ENCODE measurements at places on chromosomes 7 and 10.

- no peak for DNase-seq
Observed at GRCh38 chr10:22704942-22705341, 9.4 kb downstream of the PIP4K2A start.

GRCh38 chr7:7309203-7309602 is 126.9 kb downstream of the C1GALT1 start:
- DNase-seq: no peak

- no peak for DNase-seq
Observed at GRCh38 chr7:17806631-17807030, 133.7 kb downstream of the SNX13 start.

DNA sequence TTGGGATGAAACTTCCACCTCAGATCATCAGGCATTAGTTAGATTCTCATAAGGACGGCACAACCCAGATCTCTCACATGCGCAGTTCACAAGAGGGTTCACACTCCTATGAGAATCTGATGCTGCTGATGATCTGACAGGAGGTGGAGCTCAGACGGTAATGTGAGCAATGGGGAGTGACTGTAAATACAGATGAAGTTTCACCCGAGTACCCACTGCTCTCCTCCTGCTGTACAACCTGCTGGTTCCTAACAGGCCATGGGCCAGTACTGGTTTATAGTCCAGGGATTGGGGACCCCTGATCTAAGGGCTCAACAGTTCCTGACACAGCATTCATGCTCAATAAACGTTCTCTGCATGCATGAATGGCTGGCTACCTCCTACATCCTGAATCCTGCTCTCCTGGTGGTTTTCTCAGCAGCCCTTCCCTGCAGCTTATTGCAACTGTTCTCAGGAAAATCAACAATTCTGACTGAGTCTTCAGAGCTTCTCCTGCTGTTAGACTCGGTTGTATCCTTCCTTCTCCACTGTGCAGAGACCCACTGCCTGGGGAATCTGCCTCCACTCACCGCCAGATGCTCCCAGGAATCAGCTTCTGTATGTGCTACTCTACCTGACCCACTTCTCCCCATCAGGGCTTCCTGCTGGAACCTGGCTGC is 17.4 kb downstream of the PDE6C start:
- DNase-seq: no peak

DNA sequence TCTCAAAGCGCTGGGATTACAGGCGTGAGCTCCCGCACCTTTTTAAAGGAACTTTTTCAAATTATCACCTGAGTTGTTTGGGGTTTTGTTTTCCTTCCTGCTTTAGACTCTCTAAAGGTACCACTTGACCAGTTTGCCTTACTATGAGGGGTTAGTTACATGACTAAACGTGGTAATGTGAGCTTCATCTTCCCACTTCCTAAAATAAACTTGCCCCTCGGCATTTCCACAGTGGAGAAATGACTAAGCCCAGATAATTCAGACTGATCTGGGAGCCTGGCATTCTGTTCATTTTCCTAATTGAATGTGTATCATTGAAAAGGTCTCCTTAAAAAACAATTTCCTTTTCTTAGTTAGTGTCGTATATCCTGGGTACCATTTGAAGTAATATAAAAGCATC is 163.4 kb downstream of the PLXDC2 start:
- DNase-seq: no peak

DNA sequence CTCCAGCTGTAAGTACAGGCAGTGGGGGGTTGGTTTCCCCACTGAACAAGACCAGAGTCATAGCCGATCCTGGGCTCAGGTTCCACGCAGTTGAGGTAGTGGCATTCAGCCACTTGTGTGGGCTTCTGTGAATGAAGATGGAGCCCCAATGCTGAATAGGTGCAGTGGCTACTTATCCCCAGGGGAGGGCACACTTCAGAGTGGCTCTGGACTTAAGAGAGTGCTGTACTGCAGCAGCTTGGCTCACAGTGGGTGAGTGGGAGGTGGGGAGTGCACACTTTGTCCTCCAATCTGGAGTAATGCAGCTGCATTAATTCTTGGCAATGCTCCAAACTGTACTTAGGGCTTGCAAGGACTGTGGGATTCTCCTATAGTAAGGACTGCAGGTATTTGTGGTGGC is 81.9 kb downstream of the BUB3 start:
- no peak for DNase-seq
